A549 treated with DMSO at 1 μM for 4 hours (cell line): ENCODE measurements at places on chromosomes 4 and X. TPM values are rescaled to one million over a fixed set of nuclear protein-coding genes. Genes with fewer than 3 reads are reported as not detected.

Gene TXK
- 0.11 to 0.28 TPM (median 0.25 TPM) in 5 replicates for total RNA-seq

Gene GABRQ
- 0.22 to 0.27 TPM (median 0.24 TPM) in 5 replicates for total RNA-seq

Gene KCNE5
- 0.13 to 0.24 TPM (median 0.15 TPM) in 4 of 5 replicates, not detected in the other for total RNA-seq

Gene PLP2
- total RNA-seq, result 328 to 431 TPM (median 410 TPM) in 5 replicates

Gene RBM47
- 19.5 to 28.1 TPM (median 25.4 TPM) in 5 replicates for total RNA-seq

Gene IL13RA2
- total RNA-seq, result 0.06 to 0.27 TPM (median 0.08 TPM) in 4 of 5 replicates, not detected in the other

Gene ASMT
- 0.17 to 0.38 TPM (median 0.34 TPM) in 3 of 5 replicates, not detected in the others for total RNA-seq

Gene NAP1L3
- 0.22 to 0.61 TPM (median 0.40 TPM) in 5 replicates for total RNA-seq

Gene CTAG1B
- total RNA-seq, result not detected in 5 replicates

Gene STAG2
- total RNA-seq, result 28.3 to 46.9 TPM (median 44.5 TPM) in 5 replicates

Gene L1CAM
- 21.2 to 25.8 TPM (median 21.8 TPM) in 5 replicates for total RNA-seq

Gene AFP
- total RNA-seq, result 1.7 to 2.6 TPM (median 1.9 TPM) in 5 replicates

Gene ZFP92
- total RNA-seq, result 0.39 to 0.69 TPM (median 0.56 TPM) in 5 replicates

Gene GABRG1
- total RNA-seq, result not detected in 5 replicates

Gene CTSO
- 0.87 to 1.1 TPM (median 0.88 TPM) in 5 replicates for total RNA-seq

Gene LONRF3
- 3.2 to 4.9 TPM (median 4.2 TPM) in 5 replicates for total RNA-seq

Gene SPANXB1
- 2.2 to 4.0 TPM (median 3.3 TPM) in 5 replicates for total RNA-seq

Gene SPANXN5
- total RNA-seq, result not detected in 5 replicates

Gene GIMD1
- not detected in 5 replicates for total RNA-seq

Gene UGT2B7
- 0.19 to 0.26 TPM (median 0.22 TPM) in 5 replicates for total RNA-seq

Gene ARHGAP24
- 3.4 to 4.9 TPM (median 4.3 TPM) in 5 replicates for total RNA-seq

Gene MAOB
- total RNA-seq, result 0.07 to 0.25 TPM (median 0.12 TPM) in 4 of 5 replicates, not detected in the other

Gene CITED1
- total RNA-seq, result 0.83 to 1.7 TPM (median 1.3 TPM) in 5 replicates

Gene PCDH19
- total RNA-seq, result 0.02 to 0.09 TPM (median 0.05 TPM) in 5 replicates

Gene FATE1
- total RNA-seq, result not detected in 5 replicates

Gene BGN
- not detected in 5 replicates for total RNA-seq

Gene GPR34
- 0.07 to 0.11 TPM in 2 of 5 replicates, not detected in the others for total RNA-seq

Gene CXCL1
- total RNA-seq, result 13.1 to 17.1 TPM (median 15.9 TPM) in 5 replicates

Gene SYN1
- total RNA-seq, result 0.17 to 0.66 TPM (median 0.31 TPM) in 5 replicates

Gene RBM46
- total RNA-seq, result not detected in 5 replicates
